AG10803 (cell line): ENCODE measurements at places on chromosomes 12 and 14.
A peak's percentile ranks its signal among the peaks of the same experiment; 100 is the strongest.

GRCh38 chr14:24948261-24948847 is 101.6 kb downstream of the STXBP6 start:
- DNase-seq, result no peak

GRCh38 chr12:81022531-81022930 is 55.3 kb upstream of the ACSS3 start:
- DNase-seq, result peak; percentile 3

GRCh38 chr14:78074561-78074960 is 95.6 kb upstream of the NRXN3 start:
- no peak for DNase-seq

GRCh38 chr14:105528586-105529318 is 2.4 kb downstream of the TMEM121 start:
- no peak for DNase-seq

DNA sequence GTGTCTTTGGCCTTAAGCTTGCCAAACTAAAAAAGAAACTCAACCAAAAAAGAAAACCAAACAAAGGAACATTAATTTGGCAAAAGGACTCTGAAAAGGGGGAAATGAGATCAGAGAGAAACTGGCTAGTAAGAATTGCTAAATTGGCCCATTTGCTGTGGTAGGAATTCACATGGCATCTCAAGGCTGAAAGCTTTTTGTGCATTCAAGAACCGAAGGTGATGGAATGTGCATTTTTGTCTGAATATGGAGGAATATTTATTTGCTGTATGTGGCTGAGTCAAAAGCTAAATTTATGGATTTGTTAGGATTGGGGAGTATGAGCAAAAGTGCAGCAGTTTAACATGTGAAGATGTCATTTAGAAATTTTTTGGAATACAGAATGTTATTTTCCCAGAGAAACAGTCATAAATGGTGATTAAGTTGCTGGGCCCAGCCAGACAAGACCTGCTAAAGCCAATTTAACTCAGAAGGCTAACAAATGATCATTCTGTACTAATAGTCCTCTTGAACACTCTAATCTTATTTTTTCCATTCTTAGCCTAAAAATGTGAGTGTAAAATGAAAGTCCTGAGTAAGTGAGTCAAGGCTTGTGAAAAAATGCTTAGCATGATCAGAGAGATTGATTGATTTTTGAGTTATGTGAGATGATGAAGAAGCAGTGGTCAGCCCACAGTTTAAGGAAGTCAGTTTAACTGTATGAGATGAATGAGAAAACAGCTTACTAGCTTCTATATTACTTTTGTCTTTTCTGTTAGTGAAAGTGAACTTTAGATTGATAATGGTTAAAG is 94.1 kb downstream of the ANO6 start:
- peak; percentile 96 for DNase-seq

- DNase-seq, result peak; percentile 77
These were observed 44.0 kb upstream of the SMUG1 start for GRCh38 chr12:54232790-54233189.

DNA sequence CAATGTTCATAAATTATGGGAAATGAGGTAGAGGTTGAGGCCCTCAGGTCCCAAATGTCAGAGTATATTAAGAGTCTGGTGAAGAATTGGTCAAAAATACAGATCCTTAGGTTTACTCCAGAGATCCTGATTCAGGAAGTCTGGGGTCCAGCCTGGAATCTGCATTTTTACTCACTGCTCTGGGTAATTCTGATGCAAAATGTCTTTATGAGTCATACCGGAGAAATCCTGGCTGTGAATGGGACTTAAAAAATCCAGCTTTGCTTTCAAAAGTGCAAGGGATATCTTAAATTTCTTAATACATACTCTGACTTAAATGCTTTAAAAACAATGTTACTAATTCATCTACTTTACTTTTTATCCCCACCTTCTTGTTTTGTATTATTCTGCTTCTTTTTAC is 74.5 kb downstream of the FERMT2 start:
- peak; percentile 68 for DNase-seq

DNA sequence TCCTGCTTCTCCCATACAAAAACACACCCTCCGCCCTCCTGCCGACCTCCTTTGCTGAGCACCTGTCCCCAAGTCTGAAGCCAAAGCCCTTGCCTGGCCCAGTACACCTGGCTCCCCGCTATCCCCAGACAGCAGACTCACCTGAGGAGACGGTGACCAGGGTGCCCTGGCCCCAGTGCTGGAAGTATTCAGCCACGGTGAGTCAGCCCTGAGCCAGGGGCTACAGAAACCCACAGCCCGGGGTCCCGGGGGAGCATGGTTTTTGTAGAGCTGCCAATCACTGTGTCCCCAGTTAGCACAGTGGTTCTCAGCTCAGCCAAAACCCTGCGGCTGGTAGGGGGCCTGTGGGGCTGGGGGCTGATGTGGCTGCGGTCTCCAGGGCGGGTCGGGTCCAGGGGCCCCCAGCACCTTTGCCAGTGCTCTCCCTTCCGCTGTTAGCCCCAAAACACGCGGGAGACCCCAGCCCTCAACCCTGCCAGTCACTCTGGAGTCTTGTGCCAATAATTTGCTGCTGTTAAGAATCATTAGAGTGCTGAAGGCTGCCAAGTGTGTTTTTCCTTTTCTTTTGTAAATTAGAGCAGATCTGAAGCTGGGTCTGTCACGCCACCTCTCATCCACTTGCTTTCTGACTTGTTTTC is 339.0 kb downstream of the TMEM121 start:
- no peak for DNase-seq

- DNase-seq, result peak; percentile 78
These were observed 5.0 kb upstream of the BAZ2A start for GRCh38 chr12:56634837-56635791.

DNA sequence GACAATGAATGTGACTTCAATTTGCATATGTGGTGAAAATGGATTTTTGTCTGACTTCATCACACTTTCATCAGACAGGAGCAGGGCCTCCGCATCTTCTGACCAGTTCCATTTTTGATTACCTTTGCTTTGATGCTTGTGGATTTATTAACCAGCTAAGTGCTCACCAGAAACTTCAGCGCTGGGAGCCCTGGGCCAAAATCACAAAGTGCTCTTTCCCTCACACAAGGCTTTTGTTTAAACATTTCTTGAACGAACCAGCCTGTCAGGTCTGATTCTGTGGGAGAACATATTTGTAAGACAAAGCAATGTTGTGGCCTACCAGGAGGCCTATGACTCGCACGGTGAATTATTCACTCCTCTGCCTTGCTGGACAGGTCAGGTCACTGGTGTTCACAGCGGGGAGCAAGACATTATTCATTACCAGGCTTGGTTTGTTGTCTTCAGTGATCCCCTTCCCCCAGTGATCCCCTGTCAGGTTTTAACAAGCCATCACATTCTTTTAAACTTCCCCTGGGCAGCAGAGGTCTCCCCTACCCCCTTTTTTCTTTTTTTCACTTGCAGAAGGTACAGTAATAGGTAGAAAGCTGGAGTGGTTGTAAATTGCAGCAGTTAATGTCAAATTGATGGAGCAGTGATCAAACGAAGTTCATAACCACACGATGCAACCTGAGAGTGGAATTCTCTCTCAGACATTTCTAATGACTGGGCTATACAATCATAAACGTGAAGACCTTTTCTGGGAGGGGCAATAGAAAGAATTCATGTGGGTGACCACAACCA is 167.5 kb upstream of the PRICKLE1 start:
- peak; percentile 86 for DNase-seq

GRCh38 chr14:55912344-55912743 is 205.9 kb upstream of the PELI2 start:
- DNase-seq, result no peak

- DNase-seq, result no peak
These were observed 13.5 kb upstream of the FAM234B start for GRCh38 chr12:13030541-13031291.

- no peak for DNase-seq
These were observed 2.3 kb downstream of the OTUB2 start for GRCh38 chr14:94028450-94028826.

- no peak for DNase-seq
These were observed 729.2 kb downstream of the AACS start for GRCh38 chr12:125794401-125794800.

- no peak for DNase-seq
These were observed 72.6 kb downstream of the TBX3 start for GRCh38 chr12:114611145-114612018.

DNA sequence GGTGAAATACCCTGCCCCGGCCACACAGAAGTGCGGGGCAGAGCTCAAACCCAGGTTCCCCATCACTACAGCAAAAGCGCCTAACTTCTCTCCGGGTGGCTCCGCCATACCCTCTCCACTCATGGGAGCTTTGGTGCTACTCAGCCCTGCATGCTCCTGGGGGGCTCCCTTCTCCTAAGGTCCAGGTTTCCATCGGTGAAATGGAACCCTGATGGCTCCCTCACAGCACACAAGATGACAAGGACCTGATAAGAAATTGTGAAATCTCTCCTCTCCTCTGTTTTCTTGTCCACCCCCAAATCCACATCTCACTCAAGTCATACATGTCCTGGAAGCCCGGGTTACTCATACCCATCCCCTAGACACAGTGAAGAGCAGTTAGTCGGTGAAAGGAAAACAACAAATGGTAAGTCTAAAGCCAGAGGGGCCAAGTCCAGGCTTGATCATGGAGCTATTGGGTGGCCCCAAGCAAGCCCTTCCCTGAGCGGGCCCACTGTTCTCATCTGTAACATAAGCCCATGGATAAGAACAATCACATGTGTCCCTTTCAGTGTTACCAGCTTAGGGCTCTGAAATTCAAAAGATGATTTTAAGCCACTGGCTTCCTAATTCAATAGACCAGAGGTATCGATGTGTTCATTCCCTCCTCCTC is 317.5 kb downstream of the BCL11B start:
- no peak for DNase-seq

DNA sequence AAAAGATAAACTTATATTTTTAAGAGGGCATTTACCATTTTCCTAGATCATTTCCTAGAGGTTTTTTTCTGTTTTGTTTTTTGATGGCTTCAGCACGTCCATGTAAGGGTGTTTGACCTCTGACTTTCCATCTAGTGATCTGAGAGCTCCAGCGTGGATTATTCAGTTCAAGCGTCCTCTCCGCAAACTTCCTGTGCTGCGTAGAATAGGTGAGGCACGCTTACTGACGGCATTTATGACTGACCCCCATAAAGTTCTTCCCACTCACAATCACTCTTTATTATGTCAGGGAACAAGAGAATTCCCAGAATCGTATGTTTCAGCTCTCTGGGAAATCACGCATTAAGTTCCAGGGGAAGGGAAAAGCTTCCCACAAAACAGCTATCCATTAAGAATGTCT is 16.4 kb downstream of the CCDC92 start:
- DNase-seq, result no peak

DNA sequence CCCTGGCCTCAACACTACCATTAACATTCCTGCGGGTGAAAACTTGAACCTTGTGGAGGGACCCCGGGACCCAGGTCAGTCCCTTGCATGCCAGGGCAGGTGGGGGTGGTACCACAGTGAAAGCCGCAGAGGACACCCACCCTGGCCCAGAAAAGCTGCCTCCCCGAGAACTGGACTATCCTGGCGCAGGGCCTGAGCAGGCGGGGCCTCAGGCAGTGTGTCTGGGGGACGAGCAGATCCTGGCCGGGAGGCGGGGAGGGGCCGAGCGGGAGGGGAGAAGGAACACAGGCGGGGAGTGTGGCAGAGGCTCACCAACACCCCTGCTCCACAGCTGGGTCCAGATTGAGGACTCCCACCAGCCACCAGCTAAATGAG is 10.0 kb downstream of the AHNAK2 start:
- peak; percentile 38 for DNase-seq

- DNase-seq, result no peak
These were observed 1.9 kb downstream of the RIOX1 start for GRCh38 chr14:73492670-73493069.

DNA sequence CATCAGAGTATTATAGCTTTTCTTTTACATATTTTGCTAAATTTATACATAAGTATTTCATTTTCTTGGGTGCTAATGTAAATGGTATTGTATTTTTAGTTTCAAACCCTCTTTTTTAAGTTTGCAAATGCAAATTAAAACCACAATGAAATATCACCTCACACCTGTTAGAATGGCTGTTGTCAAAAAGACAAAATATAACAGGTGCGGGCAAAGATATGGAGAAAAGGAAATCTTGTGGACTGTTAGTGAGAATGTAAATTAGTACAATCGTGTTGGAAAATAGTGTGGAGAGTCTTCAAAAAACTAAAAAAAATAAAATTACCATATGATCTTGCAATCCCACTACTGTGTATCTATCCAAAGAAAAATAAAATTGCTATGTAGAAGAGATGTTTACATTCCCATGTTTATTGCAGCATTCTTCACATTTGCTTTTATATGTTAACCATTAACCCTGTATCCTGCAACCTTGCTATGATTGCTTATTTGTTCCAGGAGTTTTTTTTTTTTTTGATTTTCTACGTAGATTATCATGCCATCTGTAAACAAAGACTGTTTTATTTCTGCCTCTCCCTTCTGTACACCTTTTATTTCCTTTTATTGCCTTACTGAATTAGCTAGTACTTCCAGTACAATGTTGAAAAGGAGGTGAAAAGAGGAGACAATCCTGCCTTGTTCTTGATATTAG is 405.4 kb upstream of the MIS18BP1 start:
- no peak for DNase-seq

- peak; percentile 17 for DNase-seq
These were observed 1.1 kb upstream of the RPL41 start for GRCh38 chr12:56115329-56115728.

DNA sequence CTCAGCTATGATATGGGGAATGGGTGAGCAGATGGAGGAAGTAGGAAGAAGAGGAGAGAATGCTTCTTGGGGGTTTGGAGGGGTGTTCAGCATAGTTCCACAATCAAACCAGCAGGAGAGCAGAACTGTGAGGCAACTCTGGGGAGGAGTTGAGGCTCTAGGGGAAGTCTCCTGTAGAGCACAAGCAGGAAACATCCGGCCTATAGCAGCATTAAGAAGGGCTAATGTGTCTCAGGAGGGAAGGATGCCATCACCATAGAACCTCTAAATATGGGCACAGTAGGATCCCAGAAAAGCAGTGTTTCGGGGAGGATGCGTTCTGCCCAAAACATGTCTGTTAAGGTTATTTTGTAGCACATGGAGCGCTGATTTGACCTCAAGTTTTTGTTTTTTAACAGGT is 8.4 kb upstream of the SALL2 start:
- no peak for DNase-seq

GRCh38 chr14:30527196-30527595 is 31.8 kb upstream of the G2E3 start:
- no peak for DNase-seq
